ENCODE measurements at places on chromosomes 1 and 21. TPM values are rescaled to one million over a fixed set of nuclear protein-coding genes. Genes with fewer than 3 reads are reported as not detected.

The PTPN22 gene
- total RNA-seq: 68.4 TPM

GRCh38 chr1:183880531-183881243, 75.8 kb downstream of the RGL1 start:
- no peaks in the 10 kb centered on the region for H3K27me3 ChIP-seq
- peaks cover 2% of the 10 kb centered on the region for H3K4me1 ChIP-seq
- no peak overlapping the region for H3K4me3 ChIP-seq

DNA sequence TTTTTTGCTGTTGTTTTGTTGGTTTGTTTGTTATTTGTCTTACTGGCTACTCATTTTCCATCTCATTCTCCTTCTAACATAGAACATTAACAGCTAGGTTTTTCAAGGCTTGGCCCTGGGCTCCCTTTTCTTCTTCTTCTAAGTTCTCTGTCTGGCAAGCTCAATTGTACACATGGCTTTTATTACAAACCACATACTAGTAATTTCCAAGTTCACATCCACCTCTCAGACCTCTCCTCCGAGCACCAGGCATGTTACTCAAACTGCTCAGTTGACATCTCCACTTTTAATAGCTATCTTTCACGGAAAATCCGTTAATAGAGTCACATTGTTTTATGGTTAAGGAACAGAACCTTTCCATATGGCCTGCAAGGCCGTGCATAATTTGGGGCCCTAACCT, 736.9 kb upstream of the ADAMTS5 start:
- no peak overlapping the region for H3K27ac ChIP-seq
- no peaks in the 10 kb centered on the region for H3K36me3 ChIP-seq
- DNase-seq: no peak
- no peaks in the 10 kb centered on the region for H3K4me1 ChIP-seq
- peaks cover 3% of the 10 kb centered on the region for H3K27me3 ChIP-seq

DNA sequence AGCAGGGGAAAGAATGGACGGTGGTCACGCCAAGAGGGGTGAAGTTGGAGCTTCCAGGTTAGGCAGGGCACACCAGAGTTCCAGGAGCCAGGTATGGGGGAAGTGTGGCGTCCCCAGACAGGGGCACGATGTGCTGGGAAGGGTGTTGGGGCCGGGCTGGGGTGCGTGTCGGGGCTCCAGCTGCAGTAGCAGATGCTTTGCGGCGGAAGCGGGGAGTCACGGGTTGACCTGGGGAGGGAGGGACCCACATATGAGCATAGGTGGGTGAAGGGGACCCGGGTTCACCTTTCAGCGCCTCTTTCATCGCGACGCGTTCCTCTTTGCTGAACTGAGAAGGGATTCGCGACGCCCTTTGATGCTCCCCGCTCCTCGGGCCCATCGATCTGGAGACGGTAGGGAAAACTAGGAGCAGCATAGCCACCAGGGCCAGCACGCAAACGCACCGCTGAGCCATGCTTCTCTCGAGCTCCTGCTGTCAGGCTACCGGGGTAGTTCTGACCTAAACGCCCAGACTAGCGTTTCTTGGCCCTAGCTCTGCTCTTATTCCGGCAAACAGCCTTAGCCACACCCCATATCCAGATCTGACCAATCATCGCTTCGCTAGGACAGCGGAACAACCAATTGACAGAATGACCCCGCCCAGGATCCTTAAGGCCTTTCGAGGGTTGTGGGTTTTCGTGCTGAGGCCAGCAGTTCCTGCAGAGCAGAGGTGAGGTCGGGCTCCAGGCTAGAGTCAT, at the start of gene PM20D1:
Gene PM20D1 (minus strand): TSS at position 514 of the 737 bp plus-strand sequence. CDS start 60 bp downstream, at position 454.
- peaks cover 23% of the 10 kb centered on the region for H3K4me1 ChIP-seq
- DNase-seq: peak; percentile 76
- peaks cover 4% of the 10 kb centered on the region for H3K36me3 ChIP-seq
- peak within 1 kb of the TSS; percentile 79 for H3K4me3 ChIP-seq
- peak within 1 kb of the TSS; percentile 59 for H3K27ac ChIP-seq

GRCh38 chr1:25782608-25783201, 17.3 kb upstream of the SELENON start:
- no peaks in the 10 kb centered on the region for H3K36me3 ChIP-seq
- no peaks in the 10 kb centered on the region for H3K27me3 ChIP-seq
- no peak for DNase-seq
